ENCODE measurements at places on chromosomes 2 and 18.

DNA sequence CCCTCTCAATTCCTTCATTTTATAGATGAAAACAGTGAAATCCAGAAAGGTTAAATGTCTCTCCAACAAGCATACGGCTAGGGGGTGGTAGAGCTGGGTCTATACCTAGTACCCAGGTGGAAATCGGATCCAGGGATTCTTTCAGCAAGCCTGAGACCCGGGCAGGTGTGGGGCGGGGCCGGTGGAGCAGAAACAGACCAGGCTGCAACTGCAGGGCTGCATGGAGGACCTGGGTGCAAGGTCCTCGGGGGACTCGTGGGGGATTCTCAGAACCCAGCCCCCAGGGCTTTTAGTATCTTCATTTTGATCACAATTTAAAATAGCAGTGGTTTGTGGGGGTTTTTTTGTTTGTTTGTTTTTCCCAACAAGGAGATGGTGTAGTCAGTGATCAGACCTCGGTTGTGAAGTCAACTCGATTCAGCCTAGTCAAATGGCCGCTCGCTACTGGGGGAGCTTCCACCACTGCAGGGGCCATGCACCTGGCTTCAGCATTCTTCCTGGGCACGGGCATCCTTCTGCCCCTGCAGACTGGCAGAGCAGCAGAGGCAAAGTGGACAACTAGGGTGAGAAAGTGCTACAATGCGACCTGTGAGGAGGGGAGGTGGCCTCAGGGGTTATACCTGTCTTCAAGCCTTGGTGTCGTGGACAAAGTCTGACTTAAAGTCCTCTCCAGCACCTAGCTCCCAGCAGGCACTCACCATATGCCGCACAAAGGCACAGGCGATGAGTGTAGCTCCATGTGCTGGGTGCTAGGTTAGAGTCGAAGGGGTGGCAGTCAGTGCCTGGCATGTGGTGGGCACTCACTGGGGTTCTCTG is 46.3 kb downstream of the GORASP2 start:
- no peak for DNase-seq

DNA sequence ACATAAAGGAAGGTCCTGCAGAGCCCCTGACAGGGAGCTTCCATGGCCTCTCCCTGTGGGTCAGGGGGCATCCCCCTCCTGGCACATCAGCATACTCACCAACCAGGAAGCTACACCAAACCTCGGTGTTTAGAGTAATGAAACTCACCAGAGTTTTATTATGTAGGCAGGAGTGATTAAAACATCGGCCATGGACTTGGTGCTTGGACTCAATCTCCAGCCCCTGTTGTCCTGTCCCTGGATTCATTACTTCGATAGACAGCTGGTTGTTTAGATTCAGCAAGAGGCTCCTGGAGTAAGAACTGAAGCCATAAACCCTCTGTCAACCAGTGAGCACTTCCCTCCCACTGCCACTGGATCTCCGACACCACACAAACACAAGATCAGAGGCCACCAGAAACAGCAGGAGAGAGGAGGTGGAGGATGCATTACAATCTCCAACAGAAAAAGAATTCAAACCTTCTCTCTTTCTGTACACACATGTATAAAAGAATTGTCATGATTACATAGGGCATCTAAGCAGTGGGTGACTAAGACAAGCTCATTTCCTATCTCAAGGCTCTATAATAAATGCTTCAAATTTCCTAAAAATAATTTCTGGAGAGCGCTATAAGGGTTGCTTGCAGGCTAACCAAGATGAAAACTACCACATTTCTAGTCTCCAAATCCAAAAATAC is 27.2 kb downstream of the TBC1D8 start:
- DNase-seq = no peak

- no peak for DNase-seq
Measured at GRCh38 chr18:65279668-65280305, 471.0 kb upstream of the CDH7 start.

DNA sequence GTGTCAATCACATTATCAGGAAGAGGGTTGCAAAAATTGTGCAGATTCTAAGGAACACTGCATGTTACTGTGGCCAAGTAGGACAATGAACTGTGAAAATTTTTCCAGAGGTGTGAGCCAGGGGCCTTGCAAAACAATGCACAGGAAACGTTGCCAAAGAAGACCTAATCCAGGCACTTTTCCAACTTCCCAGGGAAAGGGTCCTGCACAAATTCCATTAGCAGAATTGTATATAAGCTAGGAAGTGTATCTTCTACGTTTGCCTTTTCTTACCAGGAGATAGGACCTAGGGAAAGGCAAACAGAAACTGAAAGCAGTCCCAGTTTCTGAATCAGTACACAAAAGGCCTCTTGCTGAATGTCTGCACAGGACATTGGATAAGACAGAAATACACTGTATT is 1888.3 kb upstream of the CELF4 start:
- DNase-seq = peak; percentile 24

GRCh38 chr2:99648178-99648844 is 158.5 kb upstream of the REV1 start:
- no peak for DNase-seq

DNA sequence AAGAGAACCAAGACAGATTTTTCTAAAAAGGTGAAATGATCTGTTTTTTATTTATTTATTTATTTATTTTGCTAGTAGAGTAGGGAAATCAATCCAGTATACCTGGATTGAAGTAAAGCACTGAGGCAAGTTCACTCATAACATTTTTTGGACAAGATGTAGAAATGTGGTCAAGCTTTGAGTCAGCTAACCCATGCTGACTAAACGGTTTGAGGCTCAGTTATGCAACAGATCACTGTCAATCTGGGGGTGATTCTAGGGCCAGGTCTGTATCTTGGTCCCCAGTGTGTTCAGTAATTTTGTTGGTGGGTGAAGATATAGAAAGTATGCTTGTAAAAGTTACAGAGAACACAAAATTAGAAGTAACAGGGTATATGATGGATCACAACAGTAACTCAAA is 60.2 kb downstream of the RMDN2 start:
- DNase-seq = no peak

DNA sequence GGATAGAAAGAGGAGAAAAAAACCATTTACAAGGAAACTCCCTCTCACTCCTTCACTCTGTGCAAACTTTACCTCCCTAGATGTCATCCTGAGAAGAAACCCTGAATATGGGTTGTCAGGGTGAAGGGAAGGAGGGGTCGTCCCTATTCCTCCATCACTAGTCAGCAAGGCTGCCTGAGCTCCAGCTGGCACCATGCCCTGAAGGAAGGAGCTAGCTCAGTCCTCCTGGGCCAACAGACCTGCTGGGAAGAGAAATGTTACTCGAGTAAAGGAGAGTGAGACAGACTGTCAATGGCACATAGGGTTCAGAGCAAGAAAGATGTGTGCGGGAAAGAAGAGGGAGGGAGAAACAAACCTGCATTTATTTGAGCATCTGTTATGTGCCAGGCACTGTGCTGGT is 18.3 kb upstream of the EPAS1 start:
- DNase-seq = no peak

DNA sequence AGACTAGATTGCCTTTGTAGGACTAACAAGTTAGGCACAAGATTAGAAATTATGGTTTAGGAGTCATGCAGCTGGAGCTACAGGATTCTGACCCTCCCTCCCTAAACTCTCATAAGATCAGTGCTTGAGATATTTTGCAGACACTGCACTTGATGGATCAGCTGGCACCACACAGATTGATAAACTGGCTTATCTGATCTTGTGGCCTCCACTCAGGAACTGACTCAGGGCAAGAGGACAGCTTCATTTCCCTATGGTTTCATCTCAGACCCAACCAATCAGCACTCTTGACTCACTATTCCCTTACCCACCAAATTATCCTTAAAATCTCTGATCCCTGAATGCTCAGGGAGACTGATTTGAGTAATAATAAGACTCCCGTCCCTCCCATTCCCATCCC is 152.3 kb downstream of the DIS3L2 start:
- DNase-seq = no peak

GRCh38 chr18:5841518-5841917 is 53.8 kb downstream of the TMEM200C start:
- peak; percentile 22 for DNase-seq

DNA sequence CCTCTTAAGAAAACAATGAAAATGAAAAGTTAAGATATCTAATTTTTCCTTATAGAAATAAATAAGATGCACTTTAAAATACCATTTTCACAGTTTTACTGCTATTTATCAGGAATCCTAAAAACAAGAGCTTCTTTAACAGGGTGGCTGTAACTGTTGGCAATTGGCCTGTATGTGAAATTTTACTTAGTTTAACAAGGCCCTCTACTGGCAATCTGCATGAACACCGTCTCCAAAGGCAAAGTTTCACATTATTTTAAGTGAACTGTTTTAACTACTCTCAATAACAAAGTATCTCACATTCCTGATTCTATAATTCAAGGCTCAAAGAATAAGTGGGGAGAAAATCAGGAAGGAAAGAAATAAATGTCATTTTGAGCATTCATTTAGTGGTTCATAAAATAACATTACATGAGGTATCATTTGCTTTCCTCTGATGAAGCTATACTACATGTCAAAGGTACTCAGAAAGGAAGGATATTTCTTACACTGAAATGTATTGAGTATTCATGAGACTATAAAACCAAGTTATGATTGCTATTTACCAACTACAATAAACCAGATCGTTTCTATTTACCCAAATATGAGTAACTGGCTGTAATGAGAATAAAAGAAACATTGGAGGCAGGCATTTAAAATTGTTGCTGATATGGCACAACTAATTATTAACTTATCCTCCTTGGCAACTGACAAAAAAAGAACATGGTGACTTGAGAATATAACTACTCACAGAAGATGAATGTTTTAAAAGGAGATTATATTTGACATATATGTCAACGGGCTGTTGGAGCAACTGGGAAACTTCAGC is 7.0 kb downstream of the NCKAP5 start:
- DNase-seq = peak; percentile 60

DNA sequence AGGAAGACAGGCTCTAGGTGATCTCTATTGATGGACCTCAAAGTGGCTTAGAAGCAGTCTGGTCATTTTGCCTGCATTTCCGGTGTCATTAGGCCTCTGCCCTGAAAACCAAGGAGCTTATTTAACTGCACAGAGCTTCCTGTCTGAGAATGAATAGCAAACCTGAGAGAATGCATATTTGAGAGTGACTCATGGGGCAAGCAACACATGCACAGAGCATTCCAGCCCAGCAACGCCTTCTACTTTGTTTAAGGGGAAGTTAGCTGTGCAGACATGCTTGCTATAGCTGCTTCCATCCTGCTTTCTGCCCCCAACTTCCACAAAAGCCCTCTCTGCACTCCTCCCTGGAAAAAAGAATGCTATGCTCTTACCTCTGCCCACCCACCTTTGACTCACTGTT is 232.8 kb downstream of the GRB14 start:
- no peak for DNase-seq

GRCh38 chr2:222663479-222663878 is 7.6 kb upstream of the FARSB start:
- DNase-seq = no peak

DNA sequence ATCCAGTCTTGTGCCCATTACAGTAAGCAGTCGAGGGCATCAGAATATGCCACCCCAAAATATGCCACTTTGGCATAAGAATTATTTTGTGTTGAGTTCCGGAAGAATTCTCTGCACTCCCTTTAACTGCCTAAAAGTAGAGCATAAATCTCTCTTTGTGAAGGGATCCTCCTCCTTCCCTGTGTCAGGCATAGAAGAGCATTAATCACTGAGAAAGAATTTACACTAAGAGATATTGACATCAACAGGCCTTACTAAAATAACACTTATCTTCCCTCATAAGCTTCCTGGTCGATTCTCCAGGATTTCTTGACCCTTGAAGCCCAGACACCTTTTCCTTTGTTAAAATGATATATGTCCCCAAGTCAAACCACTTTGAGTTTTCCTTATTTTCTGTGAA is 27.6 kb upstream of the KYNU start:
- no peak for DNase-seq

DNA sequence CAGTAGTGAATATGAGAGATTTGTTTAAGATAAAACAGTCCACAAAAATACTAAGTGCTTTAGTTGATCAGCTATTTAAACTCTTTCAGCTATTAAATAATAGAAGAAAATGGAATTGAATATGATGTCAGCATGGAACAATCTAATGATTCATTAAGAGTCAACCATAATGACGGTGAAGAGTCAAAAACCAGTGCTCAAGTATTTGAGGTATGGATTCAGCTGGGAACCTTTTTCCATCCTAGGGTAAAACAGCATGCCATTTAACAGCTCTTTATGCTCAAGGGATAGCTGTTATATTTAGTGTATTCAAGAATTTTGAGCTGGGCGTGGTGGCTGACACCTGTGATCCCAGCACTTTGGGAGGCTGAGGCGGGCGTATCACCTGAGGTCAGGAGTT is 29.7 kb downstream of the CARF start:
- DNase-seq = no peak

GRCh38 chr2:138534791-138535190 is 33.2 kb downstream of the SPOPL start:
- DNase-seq = no peak

GRCh38 chr18:11823545-11823944 is 27.7 kb upstream of the CHMP1B start:
- no peak for DNase-seq

DNA sequence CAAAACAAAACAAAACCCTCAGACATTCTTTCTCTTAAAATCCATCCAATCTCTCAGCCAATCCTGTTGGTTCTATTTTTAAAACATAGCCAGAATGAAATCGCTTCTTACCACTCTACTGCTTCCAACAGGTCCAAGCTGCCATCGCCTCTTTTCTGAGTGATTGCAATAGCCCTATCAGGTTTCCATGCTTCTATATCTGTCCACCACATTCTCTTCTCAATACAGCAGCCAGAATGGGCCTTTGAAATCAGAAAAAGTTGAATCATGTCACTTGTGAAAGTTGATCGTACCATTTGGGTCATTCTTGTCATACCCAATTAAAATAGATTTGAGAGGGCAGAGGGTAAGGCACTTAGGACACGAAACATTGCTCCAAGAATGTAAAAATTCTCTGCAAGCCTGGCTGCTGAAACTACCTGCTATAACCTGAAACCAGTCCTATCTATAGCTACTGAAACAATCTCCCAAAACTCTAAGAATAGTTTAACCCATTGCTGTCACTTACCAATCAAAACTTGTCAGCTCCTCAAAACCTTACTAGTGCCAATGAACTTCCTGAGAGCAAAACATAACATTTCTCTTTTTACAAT is 3.3 kb upstream of the MTLN start:
- DNase-seq = no peak

DNA sequence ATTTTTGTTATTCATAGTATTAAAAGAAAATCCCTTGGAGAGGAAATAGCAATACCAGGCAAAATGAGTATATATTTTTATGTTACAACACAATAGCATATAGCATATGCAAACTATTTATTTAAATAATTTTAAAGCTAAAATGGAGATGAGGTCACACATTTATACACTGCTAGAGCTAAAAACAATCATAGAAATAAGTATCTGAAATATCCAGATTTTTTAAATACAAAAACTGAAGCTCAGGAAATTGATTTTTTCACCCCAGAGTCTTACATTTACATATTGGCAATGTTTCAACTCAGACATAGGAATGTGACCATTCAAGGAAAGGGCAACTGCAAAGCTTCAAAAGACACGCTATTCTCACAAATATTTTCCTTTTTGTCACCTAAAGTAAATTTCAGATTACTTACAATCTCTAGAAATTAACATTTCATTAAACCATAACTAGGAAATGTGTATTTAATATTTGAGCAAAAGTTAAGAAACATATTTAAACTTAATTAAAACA is 8.9 kb downstream of the TFPI start:
- no peak for DNase-seq

All from NCI-H1105 treated with DMSO at 0.1 percent for 48 hours (cell line).